Activated naive CD8-positive, alpha-beta T cell treated with anti-CD3 and anti-CD28 coated beads, Interleukin-2, amount 50 U/mL, for 16 hours (primary cell): ENCODE measurements at places on chromosomes 13 and 19.

GRCh38 chr19:18278521-18279265, 2.7 kb downstream of the JUND start:
- DNase-seq = no peak

DNA sequence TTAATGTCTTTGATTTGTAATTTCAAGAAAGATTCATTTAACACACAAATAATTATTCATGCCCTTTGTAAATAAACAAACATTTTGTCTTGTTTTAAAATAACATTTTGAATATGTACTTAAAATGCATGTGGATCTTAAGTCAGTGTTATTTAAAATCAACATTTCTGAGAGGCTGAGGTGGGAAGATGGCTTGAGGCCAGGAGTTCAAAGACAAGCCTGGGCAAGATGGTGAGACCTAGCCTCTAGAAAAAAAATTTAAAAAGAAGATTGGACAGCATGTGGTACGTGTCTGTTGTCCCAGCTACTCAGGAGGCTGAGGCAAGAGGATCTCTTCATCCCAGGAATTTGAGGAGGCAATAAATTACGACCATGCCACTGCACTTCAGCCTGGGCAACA, 1268.2 kb downstream of the SLITRK1 start:
- DNase-seq = no peak

GRCh38 chr13:61135583-61135982, 280.1 kb downstream of the PCDH20 start:
- no peak for DNase-seq

DNA sequence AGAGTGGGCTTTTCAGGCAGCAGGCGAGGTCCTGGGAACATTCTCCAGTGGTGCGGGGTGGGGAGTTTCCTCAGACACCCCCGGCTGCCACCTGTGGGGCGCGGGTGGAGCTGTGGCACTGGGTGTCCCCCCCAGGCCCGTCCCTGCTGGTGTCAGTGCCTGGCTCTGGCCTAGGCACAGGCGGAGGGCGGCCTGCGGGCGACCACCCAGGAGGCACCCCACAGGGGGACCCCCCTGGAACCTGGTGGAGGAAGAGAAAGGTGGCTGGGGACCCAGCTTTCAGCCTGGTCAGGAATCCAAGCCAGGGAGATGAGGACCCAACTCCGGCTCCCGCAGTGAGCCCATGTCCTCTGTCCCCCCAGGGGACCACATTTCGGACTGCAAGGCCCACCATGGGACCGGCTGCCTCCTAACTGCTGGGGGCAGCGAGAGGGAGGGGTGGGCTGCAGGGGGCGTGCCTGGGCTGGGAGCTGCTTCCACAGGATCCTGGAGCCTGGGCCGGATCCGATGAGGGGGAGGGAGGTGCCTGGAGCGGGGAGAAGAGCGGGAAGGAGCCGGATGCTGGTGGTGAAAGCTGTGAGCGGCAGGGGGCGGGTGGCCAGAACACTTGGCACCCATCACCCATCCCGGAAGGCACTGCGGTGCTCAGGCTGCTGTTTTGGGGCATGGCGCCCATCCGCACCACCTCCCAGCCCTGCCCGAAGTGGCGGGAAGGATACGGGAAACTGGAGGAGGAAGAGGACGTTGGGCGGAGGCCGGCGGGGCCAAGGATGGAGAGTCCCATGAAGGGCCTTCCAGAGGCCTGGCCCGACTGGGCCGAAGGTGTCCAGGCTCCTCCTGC, 5.5 kb upstream of the CTXN1 start:
- no peak for DNase-seq

DNA sequence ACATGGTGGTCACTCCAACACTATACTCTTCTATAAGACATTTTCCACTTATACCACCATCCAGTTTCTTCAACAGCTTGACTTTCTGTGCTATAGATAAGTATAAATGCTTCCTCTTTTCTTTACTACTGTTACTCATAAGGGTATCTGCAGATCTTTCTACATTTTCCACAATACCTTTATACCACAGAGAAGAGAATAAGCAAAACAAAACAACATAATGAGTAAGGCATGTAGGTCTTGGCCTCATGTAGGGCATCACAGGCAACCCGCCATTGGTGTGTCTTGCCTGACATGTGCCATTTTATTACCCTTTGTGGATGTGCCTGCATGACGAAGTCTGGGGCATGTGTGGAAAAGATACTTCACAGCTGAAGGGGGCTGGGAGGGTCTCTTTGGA, 265.3 kb upstream of the STARD13 start:
- DNase-seq = no peak

GRCh38 chr19:3065675-3066357, 3.5 kb upstream of the TLE5 start:
- no peak for DNase-seq

DNA sequence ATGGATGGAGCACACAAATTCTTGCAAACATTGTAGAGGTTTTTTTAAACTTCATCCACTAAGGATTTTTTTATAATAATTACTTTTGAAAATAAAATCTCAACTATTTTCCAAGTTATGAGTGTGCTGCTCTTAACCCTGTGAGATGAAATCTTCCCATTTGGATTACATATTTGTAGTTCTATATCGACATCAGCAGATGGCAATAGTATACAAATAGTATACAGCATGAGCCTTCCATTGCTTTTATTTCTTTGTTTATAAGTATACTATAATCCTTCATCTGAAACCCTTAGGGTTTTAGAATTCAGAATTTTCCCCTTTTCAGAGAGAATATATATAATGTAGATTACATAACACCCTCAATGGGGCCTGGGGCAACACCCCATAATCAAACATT, 70.5 kb downstream of the GJA3 start:
- DNase-seq = no peak

DNA sequence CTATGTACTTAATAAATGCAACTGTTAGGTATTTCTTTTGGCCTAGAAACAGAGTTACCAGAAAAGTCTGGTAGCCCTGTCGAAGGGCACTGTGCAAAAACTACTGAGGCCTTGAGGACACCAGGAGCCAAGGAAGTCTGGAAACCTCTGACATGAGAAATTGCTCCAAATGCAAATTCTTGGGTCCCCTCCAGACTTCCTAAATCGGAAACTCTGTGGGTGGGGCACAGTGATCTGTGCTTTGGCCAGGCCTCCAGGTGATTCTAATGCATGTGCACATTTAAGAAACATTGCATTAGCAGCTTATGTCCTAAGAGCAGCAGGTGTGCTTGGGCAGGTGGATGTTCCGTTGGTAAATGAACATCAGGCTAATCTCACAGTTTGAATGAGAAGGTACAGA, 50.0 kb downstream of the STARD13 start:
- DNase-seq = no peak

- no peak for DNase-seq
Measured at GRCh38 chr13:27556109-27556508, 64.2 kb downstream of the LNX2 start.

DNA sequence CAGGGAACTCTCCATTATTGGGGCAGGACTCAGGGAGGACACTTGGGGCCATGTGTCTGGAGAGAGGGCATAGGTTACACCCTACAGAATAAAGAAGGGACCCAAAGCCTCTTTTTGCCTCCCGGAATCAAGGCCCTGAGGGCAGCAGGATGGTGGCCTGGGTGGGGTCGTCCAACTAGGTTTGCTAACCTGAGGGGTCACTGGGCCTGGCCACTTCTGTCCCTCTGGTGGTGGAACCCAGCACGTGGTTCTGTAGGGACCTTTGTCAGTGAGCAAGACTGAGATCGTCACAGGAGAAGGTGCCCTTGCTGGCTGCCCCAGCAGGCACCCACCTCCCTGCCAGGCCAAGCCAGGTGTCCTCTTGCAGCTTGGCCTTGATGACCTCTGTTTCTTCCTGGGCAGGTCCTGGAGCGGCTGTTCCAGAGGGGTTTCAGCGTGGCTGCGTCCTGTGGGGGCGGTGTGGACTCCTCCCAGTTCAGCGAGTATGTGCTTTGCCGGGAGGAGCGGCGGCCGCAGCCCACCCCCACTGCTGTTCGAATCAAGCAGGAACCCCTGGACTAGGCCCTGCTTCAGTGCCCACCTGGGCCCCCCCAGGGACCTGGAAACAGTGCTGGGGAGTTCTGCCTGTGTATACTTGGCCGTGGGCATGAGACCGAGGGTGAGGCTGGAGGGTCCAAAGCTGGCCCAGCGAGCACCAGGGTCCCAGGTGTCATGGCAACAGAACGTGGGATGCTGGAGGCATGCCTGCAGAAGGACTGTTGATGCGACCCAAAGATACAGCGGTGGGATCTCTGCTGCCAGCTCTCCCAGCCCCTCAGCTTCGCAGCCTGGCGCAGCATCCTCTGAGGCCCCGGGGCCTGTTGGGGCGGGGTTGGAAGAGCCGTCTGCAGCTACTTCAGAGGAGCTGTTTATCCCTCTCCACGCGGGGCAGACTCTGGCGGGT, 16.0 kb downstream of the KCTD15 start:
- no peak for DNase-seq

DNA sequence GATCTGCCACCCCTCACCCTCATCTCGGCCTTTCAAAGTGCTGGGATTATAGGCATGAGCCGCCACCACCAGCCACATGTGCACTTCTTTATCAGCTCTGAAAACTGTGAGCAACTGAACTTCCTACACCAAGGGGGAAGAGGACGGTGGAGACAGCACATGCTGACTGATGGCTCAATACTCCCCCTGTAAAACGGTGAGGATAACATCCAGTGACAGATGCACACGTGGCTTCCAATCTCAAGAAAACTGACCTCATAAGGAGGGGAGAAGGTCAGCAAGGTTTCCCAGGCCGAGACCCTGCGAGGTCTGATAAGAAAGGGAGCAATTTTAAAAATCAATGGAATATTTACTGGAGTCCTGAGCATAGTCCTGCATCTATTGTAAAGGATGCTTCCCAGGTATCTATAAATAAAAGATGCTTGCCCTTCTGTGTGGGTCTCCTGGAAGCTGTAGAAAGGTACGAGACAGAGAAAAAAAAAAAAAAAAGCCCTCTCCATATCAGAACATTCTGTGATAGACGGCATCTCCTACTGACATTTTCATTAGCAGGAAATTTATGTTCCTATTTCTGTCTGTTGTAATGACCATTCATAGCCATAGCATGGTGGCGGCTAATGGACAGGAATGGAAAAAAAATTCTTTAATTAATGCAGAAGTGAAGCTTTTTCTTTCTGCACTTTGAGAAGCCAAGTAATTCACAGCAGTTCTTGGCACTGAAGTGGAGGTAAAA, 385.1 kb downstream of the ZNF536 start:
- no peak for DNase-seq

DNA sequence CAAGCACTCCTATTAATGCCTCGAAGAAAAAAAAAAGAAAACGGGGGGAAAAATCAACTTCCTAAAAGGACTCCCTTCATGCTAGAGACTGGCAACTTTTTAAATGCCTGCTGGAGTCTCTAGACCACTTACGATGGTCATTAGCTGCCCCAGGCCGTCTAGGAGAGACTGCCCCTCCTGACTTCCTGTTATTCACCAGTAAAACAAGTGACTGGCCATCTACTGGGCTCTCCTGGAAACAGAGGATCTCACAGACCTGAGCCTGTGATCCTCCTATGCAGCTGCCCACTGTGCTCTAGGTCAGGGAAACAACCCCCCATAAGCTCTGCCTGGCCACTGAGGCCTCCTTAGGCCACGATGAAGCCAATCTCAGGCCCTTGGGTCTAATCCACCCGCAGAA, 7.4 kb downstream of the ZNF266 start:
- DNase-seq = no peak

- no peak for DNase-seq
Measured at GRCh38 chr19:54207676-54207982, 7.0 kb downstream of the RPS9 start.

DNA sequence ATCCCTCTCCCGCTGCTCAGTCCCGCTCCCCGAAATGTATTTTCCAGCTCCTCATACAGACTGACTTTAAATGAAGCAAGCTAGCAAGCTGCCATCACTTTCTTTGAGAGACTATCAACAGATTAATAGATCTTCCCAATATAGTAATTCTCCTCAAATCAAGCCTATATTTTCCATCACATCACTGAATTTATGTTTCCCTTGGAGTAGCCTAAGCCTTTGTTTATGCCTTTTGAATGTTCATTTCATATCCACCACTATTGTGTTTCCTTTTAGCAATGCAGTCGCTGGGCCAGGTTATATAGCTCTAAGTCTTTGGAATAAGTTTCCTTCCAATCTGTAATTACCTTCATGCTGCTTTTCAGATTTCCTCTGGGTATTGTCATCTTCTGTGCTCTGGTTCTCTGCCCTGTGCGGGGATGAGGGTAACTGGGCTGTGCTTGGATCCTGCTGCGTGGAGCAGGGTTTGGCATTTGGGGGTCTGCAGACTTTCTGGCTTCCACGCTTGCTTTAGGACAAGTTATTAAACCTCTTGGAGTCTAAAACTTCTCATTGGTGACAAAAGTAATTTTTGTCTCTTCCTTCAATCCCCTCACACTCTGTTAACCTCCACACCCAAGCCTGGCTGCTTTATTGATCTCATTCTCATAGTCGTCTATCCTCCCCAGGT, 256.9 kb downstream of the DLEU7 start:
- no peak for DNase-seq
